ENCODE measurements at places on chromosomes 12 and 14.

DNA sequence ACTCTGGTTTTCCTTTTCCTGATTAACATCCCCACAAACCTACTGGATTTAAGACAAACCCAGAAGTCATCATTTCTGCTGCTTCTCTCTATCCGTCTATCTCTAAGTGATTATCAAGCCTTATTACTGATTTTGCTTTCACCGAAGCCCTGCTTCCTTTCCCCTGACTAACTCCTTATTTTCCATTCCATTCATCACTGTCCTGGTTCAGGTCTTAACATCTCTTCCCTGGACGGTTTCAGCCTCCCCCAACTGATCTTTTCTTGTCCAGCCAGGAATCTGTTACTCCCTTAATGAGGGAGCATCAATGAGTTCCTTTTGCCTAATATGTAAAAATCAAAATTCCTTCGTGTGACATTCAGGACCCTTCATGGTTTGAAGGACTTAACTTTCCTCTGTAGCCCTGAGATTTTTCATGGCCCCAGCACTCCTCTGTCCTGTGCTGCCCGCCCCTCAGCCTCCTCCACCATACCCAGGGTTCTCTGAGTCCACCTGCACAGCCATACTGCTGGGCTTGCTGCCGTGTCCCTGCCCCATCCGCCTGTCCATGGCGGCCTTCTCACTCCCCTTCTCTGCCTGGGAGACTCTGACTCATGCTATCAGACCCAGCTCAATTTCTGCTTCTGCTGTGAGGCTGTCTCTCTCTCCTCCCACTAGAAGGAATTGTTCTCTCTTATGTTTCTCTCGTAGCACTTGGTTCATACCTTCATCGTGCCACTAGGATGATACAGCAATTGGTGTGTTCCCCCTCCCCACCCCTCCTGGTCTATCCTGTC lies 167.8 kb upstream of the HIF1A start:
- DNase-seq = peak; percentile 97

DNA sequence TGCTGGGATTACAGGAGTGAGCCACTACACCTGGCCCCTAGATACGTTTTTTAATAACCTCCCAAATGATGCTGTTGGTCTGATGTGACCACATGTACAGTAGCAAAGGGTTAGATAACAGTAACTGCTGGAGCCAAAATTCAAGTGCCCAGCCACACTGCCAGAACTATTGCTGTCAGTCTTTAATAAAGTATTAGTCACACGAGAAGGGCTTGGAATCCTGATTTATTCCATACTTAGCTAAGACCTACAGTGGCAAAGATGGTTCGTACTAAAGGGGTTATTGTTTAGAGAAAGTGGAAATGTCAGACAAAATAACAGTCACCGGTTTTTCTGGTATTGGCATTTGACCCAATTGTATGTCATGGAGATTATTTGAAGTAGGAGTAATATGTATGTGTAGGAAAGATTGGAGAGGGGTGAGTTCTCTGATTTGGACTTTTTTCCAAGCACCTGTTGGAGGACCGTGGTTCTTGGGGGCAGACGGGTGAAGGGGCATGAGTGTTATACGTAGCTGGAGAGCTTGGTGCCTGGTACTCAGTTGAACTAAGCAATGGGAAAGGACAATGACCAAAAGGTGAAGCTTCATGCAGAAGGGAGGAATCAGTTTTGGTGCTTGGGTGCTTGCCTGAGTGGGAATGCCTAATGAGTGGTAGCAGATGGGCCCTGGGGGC lies 9.7 kb downstream of the TUBA1C start:
- DNase-seq = no peak

- no peak for DNase-seq
Observed at GRCh38 chr12:102970780-102971179, 13.3 kb downstream of the ASCL1 start.

GRCh38 chr14:77027538-77028383 lies 747 bp downstream of the IRF2BPL start:
- DNase-seq = peak; percentile 82

- no peak for DNase-seq
Observed at GRCh38 chr14:97410667-97411620, 613.8 kb downstream of the VRK1 start.

- no peak for DNase-seq
Observed at GRCh38 chr12:122848471-122849351, 13.5 kb downstream of the HIP1R start.

- no peak for DNase-seq
Observed at GRCh38 chr12:79685068-79685467, 5.7 kb downstream of the PAWR start.
